Pericardium fibroblast (primary cell): ENCODE measurements at places on chromosomes 3 and 15. TPM values are rescaled to one million over a fixed set of nuclear protein-coding genes. Genes with fewer than 3 reads are reported as not detected.

Gene ADGRG7
- total RNA-seq, result not detected in 2 replicates

Gene FANCD2OS
- not detected in 2 replicates for total RNA-seq

Gene TMC3
- under 0.01 TPM in 1 of 2 replicates, not detected in the other for total RNA-seq

Gene TM4SF1
- 84.4 and 223 TPM in 2 replicates for total RNA-seq

Gene RHCG
- 0.12 TPM in 1 of 2 replicates, not detected in the other for total RNA-seq

Gene RTP3
- not detected in 2 replicates for total RNA-seq

Gene WDR6
- 46.0 and 56.7 TPM in 2 replicates for total RNA-seq

Gene ERICH6
- not detected in 2 replicates for total RNA-seq

Gene GOLGA6B
- not detected in 2 replicates for total RNA-seq

Gene LRRC28
- total RNA-seq, result 13.7 and 21.1 TPM in 2 replicates

Gene DUOXA2
- total RNA-seq, result not detected in 2 replicates

Gene ZPLD1
- not detected in 2 replicates for total RNA-seq

Gene ANKRD63
- not detected in 2 replicates for total RNA-seq

Gene GRK7
- total RNA-seq, result not detected in 2 replicates

Gene CCNB2
- 4.9 TPM in 2 replicates for total RNA-seq

Gene TRIM71
- under 0.01 and 1.5 TPM in 2 replicates for total RNA-seq

Gene ANKUB1
- total RNA-seq, result not detected in 2 replicates

Gene MEX3B
- 7.7 and 40.7 TPM in 2 replicates for total RNA-seq

Gene XCR1
- total RNA-seq, result not detected in 2 replicates

Gene SGO1
- total RNA-seq, result 0.47 and 1.4 TPM in 2 replicates

Gene LCMT2
- 3.1 and 6.5 TPM in 2 replicates for total RNA-seq

Gene SLC2A2
- not detected in 2 replicates for total RNA-seq

Gene GOLGA8H
- not detected in 2 replicates for total RNA-seq

Gene SLC22A14
- total RNA-seq, result not detected in 2 replicates

Gene COL7A1
- 11.7 and 14.5 TPM in 2 replicates for total RNA-seq
